ENCODE measurements at places on chromosomes 3 and 15.

- DNase-seq = no peak
Measured at GRCh38 chr3:153756816-153757215, 364.4 kb upstream of the ARHGEF26 start.

DNA sequence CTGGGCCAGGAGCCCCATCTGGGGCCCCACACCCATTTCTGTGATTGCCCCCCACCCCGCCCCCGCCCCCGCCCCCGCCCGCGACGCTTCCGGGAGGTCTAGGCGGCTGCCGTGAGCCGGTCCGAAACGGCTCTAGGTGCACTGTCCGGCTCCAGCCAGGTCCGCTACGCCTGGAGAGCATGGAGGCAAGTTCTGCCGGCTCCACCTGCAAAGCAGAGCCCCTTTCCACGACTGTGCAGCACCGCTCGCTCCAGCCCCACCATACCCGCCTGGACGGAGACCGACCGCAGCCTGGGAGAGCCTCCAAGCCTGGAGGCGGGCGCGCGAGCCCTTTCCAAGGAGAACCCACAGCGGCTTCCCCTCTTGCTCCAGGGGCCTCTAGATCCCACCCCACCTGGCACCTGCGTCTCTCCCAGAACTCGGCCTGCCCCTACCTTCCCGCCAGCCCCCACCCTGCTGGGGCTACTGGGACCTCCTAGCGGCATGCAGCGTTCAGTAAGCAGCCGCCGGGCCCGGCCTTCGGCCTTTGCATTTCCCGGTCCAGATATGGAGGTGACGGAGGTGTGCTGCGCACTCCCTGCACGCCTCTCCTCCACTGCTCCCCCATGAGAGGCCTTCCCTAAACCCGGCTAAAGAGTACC lies 66.2 kb downstream of the KLF13 start:
- DNase-seq = peak; percentile 33

DNA sequence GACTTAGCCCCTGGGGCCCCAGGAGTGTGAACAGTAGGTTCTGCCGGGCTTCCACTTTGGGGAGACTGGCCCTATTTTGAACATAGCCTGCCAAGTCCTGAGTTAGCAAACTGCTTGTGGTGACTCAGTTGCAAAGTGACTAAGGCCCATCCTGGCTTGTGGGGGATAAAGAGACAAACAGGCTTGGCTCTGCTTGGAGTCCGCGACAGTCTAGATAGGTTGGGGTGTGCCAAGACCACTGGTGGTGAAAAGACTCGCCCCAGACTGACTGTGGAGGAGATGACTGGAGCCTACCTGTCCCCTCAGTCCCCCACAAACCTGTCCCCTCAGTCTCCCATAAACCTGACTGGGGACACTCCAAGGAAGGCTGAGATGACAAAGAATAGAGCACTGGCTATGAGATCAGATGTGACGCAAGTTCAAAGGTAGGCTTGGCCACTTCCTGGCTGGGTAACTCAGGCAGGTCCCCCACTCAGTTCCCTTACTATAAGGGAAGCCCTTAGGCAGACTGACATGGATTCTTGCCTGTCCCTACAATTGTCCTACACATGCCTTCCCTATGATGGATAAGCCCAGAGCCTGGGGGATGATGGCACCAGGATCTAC lies 4.3 kb downstream of the DNASE1L3 start:
- no peak for DNase-seq

- DNase-seq = peak; percentile 64
Measured at GRCh38 chr3:43180027-43180426, 74.1 kb upstream of the POMGNT2 start.

GRCh38 chr3:100525753-100526612 lies 33.6 kb downstream of the TMEM45A start:
- no peak for DNase-seq

DNA sequence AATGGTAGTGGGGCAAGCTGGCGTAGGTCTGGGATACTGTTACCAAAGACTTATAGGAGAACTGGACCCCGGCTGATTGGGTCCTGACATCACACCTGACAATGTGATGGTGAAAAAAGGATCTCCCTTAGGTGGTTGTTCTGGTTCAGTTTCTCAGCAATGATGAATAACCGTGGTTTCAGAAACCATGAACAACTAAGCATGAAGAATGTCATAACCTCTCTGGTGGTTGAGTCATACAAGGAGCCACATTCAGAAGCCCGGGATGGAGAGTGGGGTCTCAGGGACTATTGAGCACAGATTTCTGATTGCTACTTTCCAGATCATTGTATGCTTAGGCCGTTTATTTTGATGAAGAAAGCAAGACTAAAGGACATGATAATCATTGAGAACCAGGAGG lies 17.4 kb downstream of the GPR160 start:
- DNase-seq = peak; percentile 47

DNA sequence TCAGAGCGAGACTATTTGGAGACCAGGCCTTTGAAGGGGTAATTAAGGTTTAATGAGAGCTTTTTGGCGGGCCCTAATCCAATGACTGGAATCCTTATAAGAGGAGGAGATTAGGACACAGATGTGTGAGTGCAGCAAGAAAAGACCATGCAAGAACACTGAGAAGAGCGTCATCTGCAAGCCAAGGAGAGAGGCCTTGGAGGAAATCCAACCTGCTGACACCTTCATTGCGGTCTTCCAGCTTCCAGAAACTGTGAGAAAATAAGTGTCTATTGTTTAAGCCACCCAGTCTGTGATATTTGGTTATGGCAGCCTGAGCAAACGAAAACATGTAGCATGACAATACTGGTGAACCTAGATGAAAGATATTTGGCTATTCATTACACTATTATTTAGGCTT lies 23.0 kb upstream of the MUSTN1 start:
- no peak for DNase-seq

GRCh38 chr15:70023769-70024491 lies 73.8 kb downstream of the TLE3 start:
- DNase-seq = no peak

DNA sequence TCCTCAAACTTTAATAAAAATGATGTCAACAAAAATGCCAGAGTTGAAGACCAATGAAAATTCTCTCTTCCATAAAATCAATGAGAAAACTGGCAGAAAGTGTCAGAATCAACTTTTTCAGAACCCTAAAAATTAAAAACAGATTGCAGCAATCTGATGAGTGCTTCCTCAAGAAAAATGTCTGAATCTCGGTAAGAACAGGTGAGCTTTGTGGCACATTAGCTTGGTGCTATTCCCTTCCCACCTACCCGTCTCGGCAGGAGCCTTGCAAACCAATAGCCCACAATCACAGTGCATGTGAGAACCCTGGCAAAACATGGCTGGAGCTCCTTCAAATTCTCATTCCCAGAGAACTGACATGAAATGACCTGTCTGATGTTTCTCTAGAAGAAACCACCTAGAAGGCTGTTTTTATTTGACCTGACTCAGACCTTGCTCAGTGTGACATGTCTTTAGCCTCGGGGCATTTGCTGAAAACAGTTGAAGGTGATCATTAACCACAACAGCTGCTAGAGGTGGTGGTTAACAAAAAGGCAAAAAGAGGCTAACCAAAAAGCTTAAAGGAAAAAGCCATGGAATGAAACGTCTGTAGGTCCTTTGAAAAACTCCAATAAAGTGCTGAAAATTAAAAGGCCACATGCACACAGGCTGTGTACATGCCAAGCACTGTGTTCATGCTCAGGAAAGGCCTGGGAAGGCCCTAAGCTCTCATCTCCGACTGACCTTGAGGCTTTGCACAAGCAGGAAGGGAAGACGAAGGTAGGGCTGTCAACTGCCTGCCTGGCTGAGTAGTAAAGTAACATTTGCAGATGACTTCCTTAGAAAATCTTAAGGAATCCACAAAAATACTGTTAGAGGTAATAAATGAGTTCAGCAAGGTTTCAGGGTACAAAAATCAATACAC lies 253.0 kb upstream of the NSMCE3 start:
- no peak for DNase-seq

DNA sequence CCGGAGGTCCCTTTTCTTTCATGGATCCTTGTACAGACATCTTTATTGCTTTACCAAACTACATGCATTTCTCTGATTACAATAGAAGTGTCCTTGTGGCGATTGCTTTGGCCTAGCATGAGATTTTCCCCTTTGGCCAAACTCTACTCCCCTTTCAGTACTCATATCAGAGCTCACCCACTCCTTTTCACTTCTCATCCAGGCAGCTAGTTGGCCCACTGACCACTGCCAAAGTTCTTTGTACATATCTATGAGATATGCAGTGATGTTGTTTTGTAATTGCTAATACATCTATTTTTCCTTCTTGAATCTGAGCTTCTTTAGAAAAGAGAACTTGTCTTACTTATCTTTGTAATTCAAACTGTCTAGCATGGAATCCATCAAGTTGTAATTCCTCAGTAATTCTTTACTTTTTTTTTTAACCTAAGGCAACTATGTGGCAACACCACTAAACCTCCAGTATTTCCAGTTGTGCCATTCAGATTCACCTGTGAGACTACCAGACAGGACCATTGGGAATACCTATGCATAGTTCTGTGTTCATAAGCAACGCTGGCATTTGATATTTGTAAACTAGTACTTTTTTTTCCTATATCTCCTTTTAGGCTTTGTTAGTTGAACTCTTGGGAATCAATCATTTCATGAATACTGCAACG lies 39.2 kb downstream of the AADACL2 start:
- DNase-seq = no peak

DNA sequence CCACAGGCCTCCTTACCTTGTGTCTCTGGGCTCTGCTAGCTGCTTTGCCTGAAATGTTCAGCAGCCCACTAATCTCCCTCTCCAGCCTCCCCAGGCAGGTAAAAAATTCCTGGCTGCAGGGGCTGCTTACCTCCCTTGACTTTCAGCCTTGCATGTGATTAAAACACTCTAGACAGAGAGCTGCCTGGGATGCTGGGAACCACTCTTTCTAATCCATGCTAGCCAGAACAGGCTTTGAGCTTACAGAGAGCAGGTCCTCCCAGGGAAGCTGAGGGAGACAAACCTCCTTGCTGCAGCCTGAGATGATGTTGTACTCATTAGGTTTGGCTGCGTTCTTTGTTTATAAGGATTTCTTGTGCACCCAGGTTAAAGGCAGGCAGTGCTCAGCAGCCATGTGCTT lies 33.7 kb upstream of the LIPC start:
- no peak for DNase-seq

DNA sequence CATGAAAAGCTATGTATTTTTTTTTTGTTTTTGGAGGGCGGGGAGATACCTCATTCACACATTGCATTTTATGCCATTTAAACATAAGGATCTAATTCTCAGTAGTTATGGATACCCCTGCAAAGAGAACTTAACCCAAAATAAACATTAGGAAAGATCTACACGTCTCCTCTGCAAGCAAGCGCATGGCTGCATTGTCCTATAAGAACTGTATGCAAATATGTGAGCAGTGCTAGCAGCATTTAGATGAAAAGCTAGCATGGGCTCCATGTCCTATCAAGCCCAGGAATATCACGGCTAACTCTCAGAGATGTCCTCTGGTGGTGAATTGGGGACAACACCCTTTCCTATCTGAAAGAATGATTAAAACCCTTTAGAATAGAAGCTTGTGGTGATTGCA lies 292.8 kb downstream of the MEX3B start:
- DNase-seq = no peak

DNA sequence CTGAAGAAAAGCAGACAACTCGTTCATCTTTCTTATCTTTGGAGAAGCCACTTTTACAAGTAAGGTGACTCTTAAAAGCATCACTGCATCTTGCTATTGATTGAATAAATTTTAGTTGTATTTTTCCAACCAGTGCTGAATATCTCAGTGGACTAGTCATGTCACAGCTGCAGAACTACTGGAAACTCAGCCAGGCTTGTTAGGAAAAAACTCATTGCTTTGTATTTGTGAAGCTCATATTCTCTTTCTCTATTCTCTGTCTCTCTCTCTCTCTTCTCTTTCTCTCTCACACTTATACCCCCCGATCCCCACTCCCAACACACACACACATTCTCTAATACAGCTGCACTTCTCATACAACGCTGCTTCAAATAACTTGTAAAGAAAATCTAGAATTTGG lies 104.3 kb downstream of the WDR76 start:
- DNase-seq = no peak

- no peak for DNase-seq
Measured at GRCh38 chr3:192879346-192880031, 38.2 kb downstream of the MB21D2 start.

- peak; percentile 13 for DNase-seq
Measured at GRCh38 chr3:57434041-57434440, 110.1 kb downstream of the DNAH12 start.

DNA sequence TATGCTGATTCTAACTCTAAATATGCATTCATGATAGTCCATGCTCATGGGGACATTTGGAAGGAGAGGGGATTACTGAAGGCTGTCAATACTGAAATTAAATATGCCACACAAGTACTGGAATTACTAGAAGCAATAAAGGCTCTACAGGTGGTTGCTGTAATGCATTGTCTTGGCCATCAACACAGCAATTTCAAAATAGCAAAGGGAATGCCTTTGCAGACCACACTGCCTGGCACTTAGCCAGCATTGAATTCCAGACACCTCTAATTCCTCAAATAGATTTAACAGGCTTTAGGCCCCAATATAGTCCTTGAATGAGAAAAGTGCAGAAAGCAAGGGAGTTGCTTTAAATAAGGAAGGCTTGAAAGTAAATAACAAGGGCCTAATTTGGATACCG lies 115.8 kb upstream of the PLCL2 start:
- DNase-seq = no peak
